Suprapubic skin (tissue), 4 donors: ENCODE measurements at places on chromosomes 6 and 20. TPM values are rescaled to one million over a fixed set of nuclear protein-coding genes. Genes with fewer than 3 reads are reported as not detected.

GRCh38 chr6:148416330-148416965 is 73.8 kb downstream of the SASH1 start:
- DNase-seq: no peak

TMEM151B gene
- total RNA-seq: 0.15 TPM

DNA sequence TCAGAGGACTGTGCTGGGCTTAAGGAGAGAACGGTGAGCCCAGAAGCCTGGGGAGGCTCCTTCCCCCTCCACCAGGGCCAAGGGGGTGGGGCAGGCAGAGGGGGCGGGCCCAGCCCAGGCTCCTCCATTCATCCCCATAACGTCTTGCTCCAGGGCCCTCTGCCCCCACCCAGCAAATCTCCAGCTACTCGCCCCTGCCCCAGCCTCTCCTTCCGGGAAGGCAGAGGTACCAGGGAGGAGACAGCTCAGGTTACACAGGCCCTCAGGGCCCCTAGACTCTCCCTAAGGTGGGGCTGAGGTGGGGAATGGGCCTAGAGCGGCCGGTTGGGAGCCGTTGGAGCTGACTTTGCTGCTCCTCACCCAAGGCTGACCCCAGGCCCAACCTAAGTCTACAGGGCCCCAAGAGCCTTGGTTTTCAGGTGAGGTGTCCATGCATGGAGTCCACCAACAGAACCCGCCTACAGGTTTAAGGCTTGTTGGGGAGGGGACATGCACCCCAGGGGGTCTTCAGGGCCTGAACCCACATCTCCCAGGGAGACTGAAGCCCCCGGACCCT is 1.2 kb downstream of the LAMA5 start:
- DNase-seq: no peak

DNA sequence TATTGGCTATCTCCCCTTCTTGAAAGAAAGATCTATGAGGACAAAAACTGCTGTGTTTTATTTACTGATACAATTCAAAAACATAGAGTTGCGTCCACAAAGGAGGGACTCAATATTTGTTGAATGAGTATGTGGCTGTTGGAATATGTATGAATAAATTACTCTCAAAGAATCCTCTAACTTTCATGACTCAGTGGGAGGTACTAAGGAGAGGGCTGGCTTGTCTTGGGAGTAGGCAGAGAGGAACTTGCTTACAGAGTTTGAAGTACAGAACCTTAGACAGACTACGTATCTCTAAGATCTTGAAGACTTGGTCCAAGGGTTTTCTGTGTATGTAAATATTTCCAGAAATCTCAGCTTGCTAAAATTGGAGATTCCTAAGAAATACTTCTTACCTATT is 504.0 kb upstream of the PTCHD4 start:
- DNase-seq: no peak

GRCh38 chr20:43525021-43525420 is 17.5 kb downstream of the L3MBTL1 start:
- DNase-seq: no peak

DNA sequence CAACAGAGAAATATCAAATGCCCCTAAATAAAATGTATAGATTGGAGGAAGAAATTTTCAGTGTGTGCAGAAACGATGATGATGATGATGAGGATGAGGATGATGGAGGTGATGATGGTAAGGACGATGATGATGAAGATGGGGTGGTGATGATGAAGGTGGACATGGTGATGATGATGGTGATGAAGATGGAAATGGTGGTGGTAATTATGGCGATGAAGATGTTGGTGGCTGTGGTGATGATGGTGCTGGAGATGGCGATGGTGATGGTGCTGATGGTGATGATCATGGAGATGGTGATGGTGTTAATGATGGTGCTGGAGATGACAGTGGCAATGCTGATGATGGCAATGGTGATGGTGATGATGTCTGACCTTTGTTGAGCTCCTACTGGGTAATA is 141.2 kb downstream of the DHX35 start:
- DNase-seq: no peak

SLC35D3 gene
- total RNA-seq: not detected

HTR1E gene
- not detected for total RNA-seq

GRCh38 chr6:167407239-167408064 is 82.6 kb downstream of the TTLL2 start:
- no peak for DNase-seq

DNA sequence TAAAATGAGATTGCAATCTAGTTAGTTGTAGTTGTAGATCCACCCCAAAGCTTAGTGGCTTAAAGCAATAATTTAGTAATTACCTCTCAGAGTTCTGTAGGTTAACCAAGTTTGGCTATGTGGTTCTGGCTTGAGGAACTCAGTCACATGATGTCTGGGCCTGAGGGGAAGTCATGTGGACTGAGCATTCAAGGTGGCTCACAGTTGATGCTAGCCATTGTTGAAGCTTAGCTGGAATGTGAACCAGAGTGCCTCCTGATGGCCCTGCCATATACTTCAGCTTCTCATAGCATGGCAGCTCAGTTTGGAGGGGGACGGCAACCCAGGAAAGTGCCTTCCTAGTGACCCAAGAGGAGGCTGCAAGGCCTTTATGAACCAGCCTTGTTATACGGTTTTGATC is 263.2 kb upstream of the RNF217 start:
- no peak for DNase-seq

- no peak for DNase-seq
Measured at GRCh38 chr6:138443979-138444378, 40.0 kb downstream of the HEBP2 start.

GRCh38 chr20:2596673-2597279 is 55.7 kb upstream of the NOP56 start:
- no peak for DNase-seq

- DNase-seq: no peak
Measured at GRCh38 chr6:32659856-32660595, 6.4 kb downstream of the HLA-DQB1 start.

SLC22A2 gene
- total RNA-seq: not detected

- no peak for DNase-seq
Measured at GRCh38 chr6:116218172-116218633, 35.7 kb downstream of the TSPYL4 start.

DNA sequence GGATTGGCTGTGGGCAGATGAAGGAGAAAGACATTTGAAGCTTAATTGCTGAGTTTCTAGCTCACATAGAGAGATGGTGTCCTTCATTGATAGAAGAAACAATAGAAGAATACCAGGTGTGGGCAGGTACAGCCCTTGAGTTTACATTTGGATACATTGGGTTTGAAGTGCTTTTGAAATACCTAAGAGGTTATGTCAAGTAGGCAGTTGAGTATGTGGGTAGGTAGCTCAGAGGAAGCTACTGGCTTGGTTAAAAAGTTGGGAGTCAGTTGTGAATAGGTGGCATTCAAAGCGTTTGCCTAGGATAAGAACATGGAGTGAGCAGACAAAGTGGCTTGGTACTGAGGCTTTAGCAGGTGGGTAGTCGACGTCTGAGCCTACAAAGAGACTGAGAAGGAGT is 25.0 kb downstream of the NDUFAF5 start:
- no peak for DNase-seq

ZNF343 gene
- total RNA-seq: 7.9 TPM

DNA sequence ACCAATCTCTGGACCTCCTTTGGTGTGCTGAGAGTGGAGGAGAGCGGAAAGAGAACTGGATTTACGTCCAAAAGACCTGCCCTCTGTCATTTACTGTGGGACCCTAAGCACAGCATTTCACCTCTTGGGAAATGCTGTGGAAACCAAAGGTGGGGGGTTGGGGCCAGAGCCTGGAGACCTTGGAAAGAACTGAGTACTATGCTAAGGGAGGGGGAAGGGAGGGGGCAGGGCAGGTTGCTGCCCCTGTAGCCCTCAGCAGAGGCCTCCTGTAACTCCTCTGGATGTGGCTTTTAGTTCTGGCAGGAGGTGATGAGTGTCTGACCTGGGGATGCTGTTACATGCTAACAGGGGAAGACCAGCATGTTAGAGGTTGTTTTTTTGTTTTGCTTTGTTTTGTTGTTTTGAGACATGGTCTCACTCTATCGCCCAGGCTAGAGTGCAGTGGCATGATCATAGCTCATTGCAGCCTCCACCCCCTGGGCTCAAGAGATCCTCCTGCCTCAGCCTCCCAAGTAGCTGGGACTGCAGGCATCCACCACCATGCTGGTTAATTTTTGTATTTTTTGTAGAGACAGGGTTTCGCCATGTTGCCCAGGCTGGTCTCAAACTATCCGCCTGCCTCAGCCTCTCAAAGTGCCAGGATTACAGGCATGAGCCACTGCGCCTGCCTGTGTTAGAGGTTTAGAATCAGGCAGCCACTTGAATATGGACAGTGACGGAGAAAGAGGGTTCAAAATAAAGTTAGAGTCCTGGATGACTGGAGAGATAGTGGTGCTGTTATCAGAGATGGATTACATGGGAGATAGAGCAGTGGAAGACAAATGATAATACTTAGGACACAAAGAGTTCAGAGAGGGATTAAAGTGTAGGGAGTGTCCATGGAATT is 18.4 kb upstream of the PARD6B start:
- DNase-seq: no peak

- no peak for DNase-seq
Measured at GRCh38 chr6:142359271-142359960, 57.6 kb downstream of the ADGRG6 start.

- DNase-seq: no peak
Measured at GRCh38 chr20:10686356-10687133, 12.7 kb upstream of the JAG1 start.

DNA sequence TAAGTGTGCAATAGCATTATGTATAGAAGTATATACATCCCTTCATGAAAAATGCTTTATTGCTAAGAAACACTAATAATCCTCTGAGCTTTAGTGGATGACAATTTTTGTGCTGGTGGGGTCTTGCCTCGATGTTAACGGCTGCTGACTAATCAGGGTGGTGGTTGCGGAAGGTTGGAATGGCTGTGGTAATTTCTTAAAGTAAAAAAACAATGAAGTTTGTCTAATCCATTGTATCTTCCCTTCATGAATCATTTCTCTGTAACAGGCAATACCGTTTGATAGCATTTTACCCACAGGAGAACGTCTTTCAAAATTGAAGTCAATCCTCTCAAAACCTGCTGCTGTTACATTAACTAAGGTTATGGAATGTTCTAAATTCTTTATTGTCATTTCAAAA is 816.5 kb upstream of the GJE1 start:
- DNase-seq: no peak

DNA sequence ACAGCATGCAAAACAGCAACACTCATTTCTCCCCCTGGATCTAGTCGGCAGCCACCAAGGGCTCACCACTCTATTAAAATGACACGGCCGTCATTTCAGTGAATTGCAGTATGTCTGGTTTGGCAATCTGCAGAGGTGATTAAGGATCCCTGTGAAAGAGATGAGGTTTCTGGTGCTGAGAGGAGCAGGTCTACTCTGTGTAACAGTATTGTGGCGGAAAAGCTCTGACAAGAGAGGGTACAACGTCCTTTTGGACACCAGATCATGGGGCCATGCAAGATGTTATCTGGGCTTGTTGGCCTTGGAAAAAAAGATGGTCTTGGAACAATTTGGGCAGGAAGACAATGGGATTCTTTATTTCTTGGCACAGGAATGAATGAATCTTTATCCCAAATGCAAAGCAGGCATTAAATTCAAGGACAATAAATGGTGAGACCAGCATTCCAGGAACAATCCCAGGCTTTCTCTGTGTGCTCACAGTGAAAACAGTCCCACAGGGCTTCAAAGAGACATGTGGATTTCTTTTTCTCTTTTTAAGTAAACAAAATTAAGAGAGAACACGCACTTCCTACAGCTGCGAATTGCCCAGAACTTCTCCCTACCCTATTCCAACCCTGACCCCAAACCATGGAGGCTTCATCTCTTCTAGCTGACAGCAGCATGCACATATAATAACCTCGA is 33.7 kb upstream of the ADGRF1 start:
- DNase-seq: no peak

PACSIN1 gene
- not detected for total RNA-seq

DNA sequence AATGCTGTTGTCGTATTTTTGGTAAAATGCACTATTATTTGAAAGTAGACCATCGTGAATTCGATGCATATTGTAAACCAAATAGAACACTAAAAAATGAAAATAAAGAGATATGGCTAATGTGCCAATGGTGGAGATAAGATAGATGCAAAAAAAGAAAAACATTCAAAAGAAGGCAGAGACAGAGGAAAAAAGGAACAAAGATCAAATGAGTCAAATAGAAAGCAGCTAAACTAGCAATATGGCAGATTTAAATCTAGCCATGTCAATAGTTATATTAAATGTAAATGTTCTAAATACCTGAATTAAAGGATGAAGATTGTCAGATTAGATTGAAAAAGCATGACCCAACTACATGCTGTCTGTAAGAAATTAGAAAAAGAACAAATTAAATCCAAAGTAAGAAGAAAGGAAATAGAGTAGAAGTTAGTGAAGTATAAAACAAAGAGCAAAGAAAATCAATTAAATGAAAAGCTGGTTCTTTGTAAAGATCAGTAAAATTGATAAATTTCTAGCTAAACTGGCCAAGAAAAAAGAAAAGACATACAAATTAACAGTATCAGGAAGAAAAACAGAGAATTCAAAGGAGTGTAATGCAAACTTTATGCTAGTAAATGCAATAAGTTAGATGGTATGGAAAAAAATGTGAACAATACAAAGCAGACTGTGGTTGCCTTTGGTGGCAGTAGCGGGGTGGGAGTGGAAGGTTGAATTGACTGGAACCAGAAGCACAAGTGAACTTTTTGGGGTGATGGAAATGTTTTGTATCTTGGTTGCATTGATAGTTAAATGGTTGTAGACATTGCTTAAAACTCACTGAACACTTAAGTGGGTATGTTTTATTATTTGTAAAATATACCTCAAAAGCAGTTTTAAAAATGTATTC is 44.8 kb downstream of the PTPN1 start:
- DNase-seq: no peak

DNA sequence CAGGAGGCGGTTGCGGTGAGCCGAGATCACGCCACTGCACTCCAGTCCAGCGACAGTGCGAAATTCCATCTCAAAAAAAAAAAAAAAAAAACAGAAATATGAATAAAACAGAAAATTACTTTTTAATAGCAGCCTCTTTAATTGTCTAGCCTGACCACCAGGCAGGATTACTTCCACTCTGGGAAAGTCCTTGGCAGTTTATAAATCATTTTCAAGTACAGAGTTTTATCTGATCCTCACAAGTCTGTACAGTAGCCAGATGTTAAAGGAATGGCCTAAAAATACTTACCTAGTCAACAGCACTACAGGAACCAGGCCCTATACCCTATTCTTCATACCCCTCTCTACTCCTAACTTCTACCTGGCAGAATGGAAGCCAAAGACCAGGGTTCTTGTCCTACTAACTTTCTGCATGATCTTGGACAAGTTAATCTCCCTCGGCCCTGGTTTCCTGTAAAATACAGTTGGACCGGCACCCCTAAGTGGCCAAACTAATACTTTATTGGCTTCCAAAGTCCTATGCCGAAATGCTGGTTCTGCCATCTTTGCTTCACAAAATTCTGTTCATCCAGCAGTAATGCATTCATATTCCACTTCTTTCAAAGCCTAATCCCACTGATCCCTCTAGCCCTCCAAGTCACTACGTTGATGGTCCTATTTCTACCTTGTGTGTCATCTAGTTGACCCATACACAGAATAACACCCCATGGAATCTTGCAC is 1.9 kb downstream of the EIF2S2 start:
- no peak for DNase-seq

DNA sequence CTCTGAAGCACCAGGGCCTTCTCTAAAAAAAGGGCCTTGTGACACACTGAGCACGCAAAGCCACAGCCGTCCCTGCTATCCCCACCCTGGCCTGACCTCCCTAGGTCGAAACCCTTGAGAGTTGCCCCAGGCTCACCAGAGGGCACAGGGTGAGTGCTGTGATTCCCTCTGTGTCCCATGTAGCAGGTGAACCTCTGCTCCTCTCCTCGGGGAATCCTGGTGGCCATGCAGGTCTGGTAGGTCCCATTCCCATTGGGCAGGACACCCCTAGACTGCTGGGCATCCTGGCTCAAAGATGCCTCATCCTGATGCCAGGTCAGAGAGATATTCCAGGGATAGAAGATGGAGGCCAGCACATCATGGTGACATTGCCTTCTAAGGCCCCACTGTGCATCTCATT is 20.9 kb downstream of the HLA-F start:
- no peak for DNase-seq
